ENCODE measurements at places on chromosomes 2 and 18. TPM values are rescaled to one million over a fixed set of nuclear protein-coding genes. Genes with fewer than 3 reads are reported as not detected.

KLHL30 gene
- total RNA-seq: 2.4 TPM

ANKRD62 gene
- not detected for total RNA-seq

HPCAL1 gene
- 41.3 TPM for total RNA-seq

CFAP65 gene
- total RNA-seq: not detected

CYP1B1 gene
- total RNA-seq: 8.1 TPM

CDC42EP3 gene
- total RNA-seq: 76.3 TPM

HRH4 gene
- total RNA-seq: not detected

CDH19 gene
- not detected for total RNA-seq

LRP1B gene
- 0.38 TPM for total RNA-seq

DSG4 gene
- not detected for total RNA-seq

APLF gene
- 6.5 TPM for total RNA-seq

DNAH7 gene
- 2.1 TPM for total RNA-seq

SIX3 gene
- not detected for total RNA-seq

RGPD4 gene
- not detected for total RNA-seq

LBH gene
- 57.0 TPM for total RNA-seq

ALLC gene
- total RNA-seq: not detected

UGT1A8 gene
- not detected for total RNA-seq

TCF23 gene
- total RNA-seq: not detected

ALK gene
- total RNA-seq: not detected

FAP gene
- 3.6 TPM for total RNA-seq

GPR39 gene
- 13.8 TPM for total RNA-seq
